ENCODE measurements at places on chromosomes 2 and 18.
A peak's percentile ranks its signal among the peaks of the same experiment; 100 is the strongest.

DNA sequence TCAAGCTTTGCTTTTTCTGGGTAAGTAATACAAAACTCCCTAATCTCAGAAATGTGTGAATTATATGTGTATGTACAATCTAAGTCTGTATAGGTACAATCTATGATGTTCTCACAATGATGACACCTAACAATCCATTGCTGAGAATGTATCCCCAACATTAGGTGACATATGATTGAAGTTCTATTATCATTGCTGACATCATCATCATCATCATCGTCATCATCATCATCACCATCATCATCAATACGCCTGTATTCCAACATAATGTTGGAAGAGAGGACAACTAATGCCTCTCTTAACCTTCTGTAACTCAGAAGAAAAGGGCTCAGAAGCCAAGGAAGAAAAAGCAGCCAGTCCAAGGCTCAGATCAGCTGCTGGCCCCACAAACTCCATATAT lies 84.2 kb upstream of the FBXO11 start:
- DNase-seq: no peak

DNA sequence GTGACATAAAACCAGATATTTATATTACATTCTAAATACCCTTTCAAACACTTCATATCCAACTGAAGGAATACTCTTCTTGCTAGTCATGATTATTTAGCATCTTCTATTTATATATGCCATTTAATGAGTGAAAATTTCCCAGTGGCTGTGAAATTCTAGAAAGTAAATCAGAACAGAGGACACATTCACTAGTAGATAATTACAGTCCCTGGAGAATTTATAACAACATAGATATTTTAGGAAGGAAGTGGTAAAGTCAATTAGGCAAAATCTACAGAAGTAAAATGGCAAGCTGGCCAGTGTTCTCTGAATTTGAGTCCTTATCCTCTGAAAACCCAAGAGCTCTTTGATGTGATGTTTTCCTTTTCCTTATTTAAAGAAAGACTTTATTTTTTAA lies 121.8 kb downstream of the PMAIP1 start:
- DNase-seq: no peak

- no peak for DNase-seq
Observed at GRCh38 chr2:31383471-31384153, 30.9 kb downstream of the XDH start.

- DNase-seq: no peak
Observed at GRCh38 chr2:65077898-65078297, 21.7 kb downstream of the CEP68 start.

DNA sequence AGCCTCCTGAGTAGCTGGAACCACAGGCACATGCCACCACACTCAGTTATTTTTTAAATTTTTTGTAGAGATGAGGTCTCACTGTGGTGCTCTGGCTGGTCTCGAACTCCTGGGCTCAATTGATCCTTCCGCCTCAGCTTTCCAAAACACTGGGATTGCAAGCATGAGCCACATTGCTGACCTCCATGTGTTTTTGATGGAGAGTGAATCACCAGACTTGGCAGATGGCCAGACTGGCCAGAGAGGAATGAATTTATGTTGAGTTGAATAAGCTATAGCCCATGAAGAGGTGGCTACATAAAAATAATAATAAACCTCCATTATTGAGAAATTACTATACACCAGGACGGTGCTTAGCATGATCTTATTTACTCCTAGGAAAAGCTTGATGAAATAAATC lies 91.5 kb downstream of the MREG start:
- DNase-seq: no peak

GRCh38 chr2:46718784-46719183 lies 196.8 kb downstream of the MCFD2 start:
- DNase-seq: no peak

DNA sequence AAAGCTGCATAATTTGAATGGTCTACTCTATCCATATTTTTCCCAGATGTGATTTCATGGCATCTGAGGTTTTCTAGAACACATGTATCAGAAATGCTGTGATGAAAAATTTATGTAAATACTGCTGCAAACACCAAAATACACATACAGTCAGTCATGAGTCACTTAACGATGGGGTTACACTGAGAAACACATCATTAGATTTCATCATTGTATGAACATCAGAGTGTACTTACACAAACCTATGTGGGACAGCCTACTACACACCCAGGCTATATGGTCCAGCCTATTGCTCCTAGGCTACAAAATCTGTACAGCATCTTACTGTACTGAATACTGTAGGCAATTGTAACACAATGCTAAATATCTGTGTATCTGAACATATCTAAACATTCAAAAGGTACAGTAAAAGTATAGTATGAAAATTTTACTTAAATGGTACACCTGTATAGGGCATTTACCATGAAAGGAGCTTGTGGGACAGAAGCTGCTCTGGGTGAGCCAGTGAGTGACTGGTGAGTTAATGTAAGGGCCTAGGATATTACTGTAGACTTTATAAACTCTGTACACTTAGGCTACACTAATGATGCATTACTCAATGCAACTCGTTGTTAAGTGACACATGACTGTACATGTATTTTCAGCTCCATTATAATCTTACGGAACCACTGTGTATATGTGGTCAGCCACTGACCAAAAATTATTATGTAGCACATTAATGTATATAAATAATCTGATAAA lies 33.5 kb downstream of the PNO1 start:
- no peak for DNase-seq

GRCh38 chr2:139162456-139162855 lies 382.3 kb upstream of the NXPH2 start:
- DNase-seq: no peak

DNA sequence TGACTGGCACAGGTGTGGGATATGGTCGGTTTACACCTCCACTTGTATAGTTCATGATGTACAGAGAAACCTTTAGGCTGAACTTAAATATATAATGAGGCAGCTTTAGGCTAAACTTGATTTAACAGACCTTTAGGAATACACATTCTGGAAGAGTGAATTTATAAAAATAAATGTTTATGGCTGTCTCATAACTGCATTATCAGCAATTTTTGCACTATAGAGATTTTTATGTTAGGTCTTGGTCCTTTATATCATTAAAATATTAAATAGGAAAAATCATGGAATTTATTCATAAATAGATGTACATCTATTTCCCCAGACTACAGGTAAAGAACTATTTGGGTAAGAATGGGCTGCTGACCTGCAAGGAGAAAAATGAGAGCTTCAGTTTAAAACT lies 19.8 kb downstream of the RAB27B start:
- DNase-seq: no peak

- DNase-seq: no peak
Observed at GRCh38 chr2:121017396-121017795, 267.6 kb downstream of the TFCP2L1 start.

DNA sequence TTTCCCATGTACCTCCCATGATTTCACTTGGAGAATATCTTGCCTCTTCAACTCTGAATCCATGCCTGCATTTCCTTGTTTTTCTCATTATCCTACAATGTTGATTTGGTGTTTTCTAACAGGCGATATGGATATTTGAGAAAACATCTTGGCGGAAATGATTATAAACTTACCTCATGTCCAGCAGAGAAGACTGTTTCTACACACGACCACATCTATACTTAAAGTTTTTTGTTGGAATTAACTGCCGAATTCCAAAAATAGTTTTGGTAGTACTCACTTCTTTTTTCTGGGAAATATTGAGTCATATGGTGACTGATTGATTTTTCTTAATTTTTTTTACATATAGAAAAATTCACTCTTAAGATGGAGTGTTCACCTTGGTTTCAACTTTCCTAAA lies 41.4 kb upstream of the TMEFF2 start:
- DNase-seq: no peak

DNA sequence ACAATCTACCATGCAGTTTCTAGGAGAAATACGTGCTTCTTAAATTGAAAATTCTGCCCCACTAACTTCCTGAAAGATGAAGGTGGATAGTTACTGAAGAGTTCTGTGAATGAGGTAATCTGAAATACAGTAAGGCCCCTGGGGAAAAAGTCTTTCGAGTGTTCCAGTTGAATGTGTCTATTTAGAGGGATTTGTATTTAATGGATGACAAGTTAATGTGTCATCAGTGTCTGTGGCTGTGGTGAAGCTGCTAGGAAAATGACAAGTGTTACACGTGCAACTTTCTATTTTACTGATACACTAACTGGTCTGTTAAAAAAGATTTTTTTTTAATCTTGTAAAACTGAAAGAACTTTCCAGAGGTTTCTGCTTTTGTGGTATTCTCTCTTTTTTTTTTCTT lies 384.6 kb downstream of the STK39 start:
- no peak for DNase-seq

DNA sequence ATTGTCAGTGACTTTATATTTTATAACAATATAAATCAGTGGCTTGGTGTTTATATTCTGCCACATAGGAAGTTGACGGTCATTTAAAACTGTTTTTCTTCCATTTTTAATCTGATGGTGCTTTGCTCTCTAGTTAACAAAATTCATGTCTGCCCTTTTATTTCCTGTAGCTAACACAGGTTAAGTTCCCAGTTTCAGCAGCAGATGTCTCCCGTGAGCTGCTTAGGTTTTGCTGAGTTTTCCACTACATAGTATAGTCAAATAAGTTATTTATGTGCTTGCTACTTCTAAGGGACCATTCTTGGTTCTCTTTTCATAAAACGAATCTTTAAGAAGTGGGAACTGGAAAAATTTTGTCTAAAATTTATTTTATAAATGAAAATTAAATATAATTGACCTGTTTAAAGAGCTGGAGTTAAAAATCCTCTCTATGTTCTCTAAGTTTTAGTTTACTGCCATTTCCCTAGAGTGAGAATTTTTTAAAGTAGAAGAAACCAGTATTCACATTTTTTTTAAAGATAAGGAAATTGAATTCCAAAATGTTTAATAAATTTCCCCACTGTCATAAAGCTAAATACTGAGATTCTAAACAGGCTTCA lies 20.6 kb downstream of the HTR2B start:
- DNase-seq: peak; percentile 14

DNA sequence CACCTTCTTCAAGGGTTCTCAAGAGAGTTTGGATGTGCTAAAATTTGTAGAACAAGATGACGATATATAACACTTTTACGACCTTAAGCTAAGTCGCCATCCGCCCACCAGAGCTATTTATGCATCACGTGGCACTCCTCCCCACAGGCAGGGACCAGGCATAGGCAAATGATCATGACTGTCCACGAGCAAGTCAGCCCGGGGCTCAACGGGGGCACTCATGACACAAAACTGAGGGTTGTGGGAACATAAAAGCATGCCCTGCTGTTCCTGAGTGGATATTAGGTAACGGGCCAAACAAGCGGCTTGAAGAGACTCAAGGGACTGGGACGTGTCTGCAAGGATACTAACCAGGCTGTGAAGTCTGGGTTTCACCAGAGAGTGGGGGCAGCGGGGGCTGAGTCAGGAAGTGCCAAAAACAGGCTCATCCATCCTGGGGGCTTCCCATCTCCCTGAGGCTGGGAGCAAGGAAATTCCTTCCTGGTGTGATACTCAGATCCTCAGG lies 58.1 kb downstream of the FAM178B start:
- no peak for DNase-seq

- DNase-seq: no peak
Observed at GRCh38 chr2:74502720-74503505, 3.5 kb upstream of the LBX2 start.

DNA sequence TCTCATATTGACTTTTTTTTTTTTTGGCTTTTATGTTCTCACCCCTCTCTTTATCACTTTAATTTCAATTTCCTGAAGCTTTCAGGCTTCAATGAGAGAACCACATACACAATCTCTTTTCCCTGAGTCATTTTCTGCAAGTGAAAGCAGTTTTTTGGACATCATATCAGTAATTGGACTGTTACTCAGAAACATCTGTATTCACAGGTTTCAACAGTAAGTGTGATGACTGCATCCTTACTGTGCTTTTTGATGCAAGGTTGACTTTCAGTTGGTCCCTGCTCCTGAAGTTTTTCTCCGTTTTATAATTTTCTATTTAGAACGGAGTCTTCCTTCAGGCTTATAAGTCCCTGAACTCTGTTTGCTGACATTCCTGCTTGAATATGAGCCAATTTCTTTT lies 70.5 kb upstream of the CCBE1 start:
- DNase-seq: no peak

- no peak for DNase-seq
Observed at GRCh38 chr2:57460396-57461276, 586.0 kb upstream of the VRK2 start.

DNA sequence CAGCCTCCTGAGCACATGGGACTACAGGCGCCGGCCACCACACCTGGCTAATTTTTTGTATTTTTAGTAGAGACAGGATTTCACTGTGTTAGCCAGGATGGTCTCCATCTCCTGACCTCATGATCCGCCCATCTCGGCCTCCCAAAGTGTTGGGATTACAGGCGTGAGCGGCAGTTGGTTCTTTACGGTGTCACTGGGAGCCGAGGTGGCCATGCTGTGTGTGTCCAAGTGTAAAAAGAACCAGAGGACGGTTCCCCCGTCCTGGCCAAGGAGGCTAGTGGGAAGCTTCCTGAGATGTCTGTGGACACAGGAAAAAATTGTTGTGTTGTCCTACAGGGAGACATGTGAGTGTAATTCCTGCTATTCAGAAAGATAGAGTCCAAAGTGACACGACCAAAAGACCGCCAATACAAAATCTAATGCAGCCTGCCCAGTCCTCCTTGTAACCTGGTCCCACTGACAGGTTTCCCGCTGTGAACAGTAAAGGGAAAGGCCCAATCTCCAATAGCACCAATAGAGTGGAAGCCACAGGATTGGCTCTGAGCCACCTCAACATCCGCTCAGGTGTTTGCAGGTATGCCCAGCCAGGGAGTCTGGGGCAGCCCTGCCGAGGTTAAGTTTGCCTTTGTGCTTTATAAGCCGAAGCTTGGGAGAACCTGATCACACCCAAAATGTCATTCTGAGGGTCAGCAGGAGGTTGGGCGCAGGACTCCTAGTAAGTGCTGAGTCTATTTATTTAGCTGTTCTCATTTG lies 40.6 kb downstream of the NCK2 start:
- no peak for DNase-seq

GRCh38 chr18:63619661-63620060 lies 24.4 kb downstream of the SERPINB4 start:
- no peak for DNase-seq

DNA sequence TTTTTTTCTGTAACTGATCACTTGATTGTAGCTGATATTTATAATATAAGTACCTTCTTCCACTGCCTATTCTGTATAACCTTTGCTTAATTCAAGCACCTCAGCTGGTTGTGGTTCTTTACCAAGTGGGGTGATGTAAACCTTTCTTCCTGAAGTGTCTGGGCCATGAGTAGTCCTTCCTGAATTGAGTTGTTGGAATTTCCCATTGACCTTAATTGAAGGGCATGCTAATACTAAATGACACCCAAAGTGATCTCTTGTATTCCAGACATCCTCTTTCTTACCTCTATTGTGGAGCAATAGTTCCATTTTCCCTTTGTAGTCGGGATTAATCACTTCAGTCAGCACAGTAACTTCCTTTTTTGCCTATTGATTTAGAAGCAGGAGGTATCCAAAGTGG lies 1496.8 kb upstream of the CELF4 start:
- no peak for DNase-seq

DNA sequence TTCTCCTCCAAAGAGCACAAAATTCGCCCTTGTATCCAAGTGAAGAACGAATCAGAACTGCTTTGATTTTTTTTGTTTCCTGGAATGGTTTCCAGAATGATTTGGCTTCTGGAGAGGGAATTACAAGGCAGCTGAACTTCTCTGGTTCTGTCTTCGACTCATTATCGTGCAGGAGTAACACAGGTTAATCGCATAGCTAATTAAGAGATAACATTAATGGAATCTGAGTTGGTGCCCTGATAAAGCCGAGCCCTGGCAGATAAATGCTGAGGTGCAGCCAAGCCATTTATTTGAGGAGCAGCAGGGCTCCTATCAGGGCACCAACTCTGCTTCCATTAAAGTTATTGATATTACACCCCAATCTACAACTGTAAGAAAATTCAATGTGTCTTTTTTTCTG lies 433.7 kb downstream of the ZNF521 start:
- no peak for DNase-seq

GRCh38 chr2:42764901-42765300 lies 966 bp upstream of the OXER1 start:
- DNase-seq: no peak
